Calu3 (cell line): ENCODE measurements at places on chromosomes 4 and X.

DNA sequence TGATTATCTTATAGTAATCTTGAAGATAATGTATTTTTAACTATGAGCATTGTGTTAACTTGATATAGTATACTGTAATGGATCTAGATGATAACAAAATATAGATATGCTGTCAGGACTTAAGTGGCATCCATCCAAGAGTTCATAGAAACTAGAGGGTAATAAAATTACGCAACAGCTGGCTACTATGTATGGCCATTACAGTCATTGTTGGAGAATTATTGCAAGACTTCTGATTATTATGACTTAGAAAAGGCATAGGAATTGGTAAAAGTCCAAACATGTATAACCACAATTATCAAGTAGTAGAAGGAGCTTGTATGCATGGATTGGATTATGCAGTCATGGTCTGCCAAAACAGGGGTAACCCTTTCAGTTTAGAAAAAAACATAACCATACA is 9.5 kb downstream of the OGT start:
- no peak for DNase-seq

- DNase-seq, result no peak
Measured at GRCh38 chr4:8540586-8540985, 39.6 kb upstream of the GPR78 start.

DNA sequence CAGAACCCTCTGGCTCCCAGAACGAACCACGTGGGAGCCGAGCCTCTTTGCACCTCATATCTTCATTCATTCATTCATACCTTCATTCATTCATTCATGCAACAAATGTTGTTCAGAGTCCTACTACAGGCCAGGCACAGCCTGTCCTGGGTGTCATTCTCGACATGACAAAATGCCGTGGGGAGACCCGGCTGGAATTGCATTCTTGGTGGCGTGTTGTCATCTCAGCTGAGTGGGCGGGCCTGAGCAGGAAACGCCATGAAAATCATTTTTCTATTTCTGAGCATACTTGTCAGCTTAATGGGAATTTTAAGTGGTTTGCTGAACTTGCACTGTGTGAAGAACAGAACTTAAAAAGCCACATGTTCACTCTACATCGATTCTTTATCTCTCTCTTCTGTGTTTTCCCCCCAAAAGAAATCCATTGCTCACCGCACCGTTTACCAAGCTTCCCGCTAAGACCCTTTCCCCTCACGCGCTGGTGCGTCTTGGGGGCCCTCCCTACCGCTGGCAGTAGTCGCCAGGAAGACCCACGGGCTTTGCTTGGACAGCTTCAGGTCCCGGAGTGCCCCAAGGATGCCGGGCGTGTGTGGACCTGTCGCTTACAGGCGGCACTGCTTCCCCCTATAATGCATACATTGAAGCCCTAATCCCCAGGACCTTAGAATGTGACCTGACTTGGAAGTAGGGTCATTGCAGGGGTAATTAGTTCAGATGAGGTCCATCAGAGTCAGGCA is 41.6 kb upstream of the HMX1 start:
- DNase-seq, result no peak

- peak; percentile 89 for DNase-seq
Measured at GRCh38 chrX:23503835-23504539, 163.3 kb upstream of the PRDX4 start.

DNA sequence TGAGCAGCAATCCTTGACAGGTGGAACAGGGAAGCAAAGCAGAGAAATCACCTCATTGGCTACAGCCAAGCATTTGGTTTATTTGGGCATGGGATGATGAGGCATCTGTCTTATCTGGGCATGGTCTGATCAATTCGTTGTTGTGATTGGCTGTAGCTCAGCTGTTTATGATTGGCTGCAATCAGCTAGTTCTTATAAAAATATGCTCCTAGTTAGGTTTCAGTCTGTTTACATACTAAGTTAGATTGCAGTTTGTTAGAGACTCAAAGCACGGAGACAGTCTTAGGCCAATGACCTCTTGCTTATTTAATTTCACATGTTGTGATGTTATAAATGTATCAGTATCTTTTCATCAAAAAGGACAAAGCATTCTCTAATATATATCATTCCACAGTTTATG is 312.0 kb downstream of the PDGFC start:
- DNase-seq, result no peak

- no peak for DNase-seq
Measured at GRCh38 chr4:154464654-154465053, 26.9 kb downstream of the DCHS2 start.

- DNase-seq, result no peak
Measured at GRCh38 chrX:134676436-134676835, 18.2 kb upstream of the PLAC1 start.

GRCh38 chr4:87057835-87058355 is 123.1 kb downstream of the AFF1 start:
- DNase-seq, result no peak

GRCh38 chrX:35699642-35700041 is 98.5 kb upstream of the MAGEB16 start:
- no peak for DNase-seq

GRCh38 chr4:27096142-27096824 is 235.6 kb downstream of the STIM2 start:
- no peak for DNase-seq

GRCh38 chr4:55507612-55508011 is 39.1 kb downstream of the CLOCK start:
- DNase-seq, result no peak

DNA sequence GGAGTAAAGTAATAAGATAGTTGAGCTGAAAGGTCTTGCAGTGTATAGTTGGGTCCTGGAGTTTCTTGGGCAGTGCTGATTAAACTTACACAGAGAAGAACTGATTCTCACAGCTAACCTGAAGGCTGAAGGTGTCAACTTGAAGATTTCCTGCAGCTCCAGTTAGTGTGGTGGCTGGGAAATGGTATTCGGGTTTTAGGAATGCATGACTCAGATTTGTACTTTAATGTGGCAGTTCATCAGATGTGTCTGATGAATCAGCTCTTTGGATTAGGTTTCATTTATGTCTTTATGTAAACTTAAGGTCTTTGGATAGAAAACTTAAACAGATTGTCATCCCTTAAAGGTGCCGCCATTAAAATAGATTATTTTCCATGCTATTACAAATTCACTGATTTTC is 200.0 kb downstream of the IL1RAPL1 start:
- DNase-seq, result peak; percentile 0

DNA sequence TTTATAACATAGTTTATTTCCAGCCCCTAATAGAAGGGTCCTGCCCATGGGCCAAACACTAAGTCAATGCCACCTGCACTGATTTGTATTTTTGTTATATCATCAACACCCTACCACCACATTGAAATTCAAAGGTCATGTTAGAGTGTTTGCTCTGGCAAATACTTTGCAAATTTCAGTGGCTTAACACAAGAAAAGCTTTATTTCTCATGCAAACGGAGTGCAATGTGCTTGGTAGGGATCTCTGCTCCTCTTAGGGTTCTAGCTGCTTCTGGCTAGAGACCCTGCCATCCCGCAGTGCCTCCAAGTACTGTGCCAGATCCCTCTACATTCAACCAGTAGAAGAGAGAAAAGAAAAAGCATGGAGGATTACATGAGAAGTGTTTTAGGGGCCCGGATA is 230.8 kb upstream of the TET2 start:
- no peak for DNase-seq

GRCh38 chrX:47168495-47169073 is 23.6 kb downstream of the RBM10 start:
- no peak for DNase-seq

DNA sequence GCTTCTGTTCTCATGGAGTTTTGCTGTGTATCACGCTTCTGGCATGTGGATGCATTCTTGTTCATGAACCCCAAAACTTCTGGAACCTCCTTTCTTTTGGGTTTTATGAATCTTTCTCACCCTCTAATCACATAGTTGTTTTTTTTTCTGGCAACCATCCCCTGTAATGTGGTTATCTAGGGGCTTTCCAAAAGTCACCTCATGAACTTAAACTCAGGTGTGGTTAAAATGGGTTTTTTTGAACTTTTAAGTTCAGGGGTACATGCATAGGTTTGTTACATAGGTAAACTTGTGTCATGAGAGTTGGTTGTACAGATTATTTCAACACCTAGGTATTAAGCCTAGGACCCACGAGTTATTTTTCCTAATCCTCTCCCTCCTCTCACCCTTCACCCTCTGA is 1099.4 kb upstream of the SLIT2 start:
- no peak for DNase-seq

GRCh38 chr4:106478152-106478551 is 109.6 kb upstream of the GIMD1 start:
- DNase-seq, result no peak

DNA sequence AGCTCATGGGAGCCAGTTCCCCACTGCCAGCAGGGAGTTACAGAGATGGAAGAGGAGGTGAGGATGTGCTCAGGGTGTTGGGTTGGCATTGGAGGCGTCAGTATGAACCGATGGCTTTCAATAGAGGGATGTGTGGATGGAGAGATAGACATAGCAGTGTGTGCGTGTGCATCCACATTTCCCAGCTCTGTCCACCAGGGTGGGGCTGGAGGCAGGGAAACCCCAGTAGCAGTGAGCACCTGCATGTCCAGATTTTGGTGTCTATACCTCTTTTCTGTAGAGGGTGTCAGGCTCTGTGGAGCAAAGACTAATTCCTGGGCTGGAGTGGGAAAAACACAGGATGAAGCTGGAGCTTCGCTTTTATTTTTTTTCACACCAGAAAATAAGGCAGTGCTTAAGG is 37.2 kb upstream of the HGFAC start:
- no peak for DNase-seq

- peak; percentile 20 for DNase-seq
Measured at GRCh38 chr4:56655209-56655626, 25.9 kb downstream of the HOPX start.

DNA sequence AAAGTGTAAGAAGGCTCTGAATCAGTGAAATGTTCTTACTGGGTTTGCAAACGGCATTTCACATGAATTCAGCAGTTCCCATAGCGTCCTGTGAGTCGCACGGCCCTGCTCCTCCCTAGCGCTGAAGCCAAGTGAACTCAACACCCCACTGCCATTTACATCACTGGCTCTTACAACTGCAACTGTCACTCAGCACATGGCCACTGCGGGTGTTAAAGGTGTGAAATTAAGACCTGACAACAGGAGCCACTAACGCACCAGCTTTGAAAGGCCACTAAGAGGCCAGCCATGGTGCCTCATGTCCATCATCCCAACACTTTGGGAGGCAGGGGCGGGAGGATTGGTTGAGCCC is 31.7 kb downstream of the RNF212 start:
- no peak for DNase-seq

GRCh38 chr4:15144967-15145295 is 142.7 kb downstream of the CPEB2 start:
- no peak for DNase-seq
